PC-9 (cell line): ENCODE measurements at places on chromosomes 16 and 17. TPM values are rescaled to one million over a fixed set of nuclear protein-coding genes. Genes with fewer than 3 reads are reported as not detected.
A peak's percentile ranks its signal among the peaks of the same experiment; 100 is the strongest.

The ITGAL gene
- total RNA-seq = 0.50 TPM in 1 of 2 replicates, not detected in the other

The SDR42E1 gene
- total RNA-seq = 10.5 and 11.6 TPM in 2 replicates

GRCh38 chr16:59573528-59574271 lies 839.6 kb upstream of the GOT2 start:
- H3K4me3 ChIP-seq = no peak overlapping the region
- H3K27ac ChIP-seq = no peak overlapping the region
- no peaks in the 10 kb centered on the region for H3K27me3 ChIP-seq
- no peaks in the 10 kb centered on the region for H3K36me3 ChIP-seq

- H3K4me3 ChIP-seq = no peak overlapping the region
- no peaks in the 10 kb centered on the region for H3K27me3 ChIP-seq
- H3K27ac ChIP-seq = no peak overlapping the region
- no peaks in the 10 kb centered on the region for H3K4me1 ChIP-seq
- no peaks in the 10 kb centered on the region for H3K36me3 ChIP-seq
Measured at GRCh38 chr17:80751946-80752581, 207.4 kb downstream of the RPTOR start.

GRCh38 chr17:81030741-81031565 lies 4.0 kb upstream of the BAIAP2 start:
- DNase-seq = no peak
- no peak overlapping the region for H3K27ac ChIP-seq
- no peak overlapping the region for H3K4me3 ChIP-seq
- no peaks in the 10 kb centered on the region for H3K36me3 ChIP-seq

- no peaks in the 10 kb centered on the region; the same call in 1 of the 2 replicates for H3K4me1 ChIP-seq
- H3K27ac ChIP-seq = no peak overlapping the region
- H3K4me3 ChIP-seq = no peak overlapping the region
- no peaks in the 10 kb centered on the region for H3K27me3 ChIP-seq
Measured at GRCh38 chr17:35866341-35866950, 2.2 kb downstream of the HEATR9 start.

- no peak overlapping the region for H3K4me3 ChIP-seq
- H3K27ac ChIP-seq = no peak overlapping the region
- no peaks in the 10 kb centered on the region for H3K36me3 ChIP-seq
- no peaks in the 10 kb centered on the region for H3K27me3 ChIP-seq
- H3K4me1 ChIP-seq = no peaks in the 10 kb centered on the region
- no peak for DNase-seq
Measured at GRCh38 chr16:24717411-24717810, 12.0 kb upstream of the TNRC6A start.

GRCh38 chr16:20899477-20900298 lies 470 bp downstream of the DCUN1D3 start:
- no peaks in the 10 kb centered on the region for H3K27me3 ChIP-seq
- H3K4me3 ChIP-seq = peak overlapping the region; percentile 84
- H3K27ac ChIP-seq = peak overlapping the region; percentile 99
- H3K4me1 ChIP-seq = peaks cover 57% of the 10 kb centered on the region
- peak; percentile 21 for DNase-seq

GRCh38 chr17:49431743-49432142 lies 17.1 kb upstream of the PHB1 start:
- H3K4me3 ChIP-seq = no peak overlapping the region
- H3K36me3 ChIP-seq = no peaks in the 10 kb centered on the region
- no peak overlapping the region for H3K27ac ChIP-seq
- H3K27me3 ChIP-seq = peaks cover 68% of the 10 kb centered on the region
- no peaks in the 10 kb centered on the region for H3K4me1 ChIP-seq

DNA sequence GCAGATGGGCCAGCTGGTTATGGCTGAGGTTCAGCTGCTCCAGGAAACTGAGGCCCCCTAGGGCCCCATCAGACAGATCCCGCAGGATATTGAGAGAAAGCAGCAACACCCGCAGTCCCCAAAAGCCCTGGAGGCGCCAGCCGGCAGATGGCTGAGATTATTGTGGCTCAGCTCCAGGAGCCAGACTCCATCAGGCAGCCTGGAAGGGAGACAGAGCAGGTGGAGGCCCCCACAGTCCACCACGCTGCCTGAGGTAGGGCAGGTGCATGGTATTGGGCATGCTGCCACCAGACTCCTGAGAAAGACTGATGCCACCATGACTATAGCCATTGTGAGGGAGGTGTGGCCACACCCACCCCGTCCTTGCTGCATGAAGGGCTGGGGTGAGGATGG lies 9.5 kb upstream of the TMEM101 start:
- no peak for DNase-seq
- H3K27ac ChIP-seq = no peak overlapping the region
- H3K4me1 ChIP-seq = no peaks in the 10 kb centered on the region

DNA sequence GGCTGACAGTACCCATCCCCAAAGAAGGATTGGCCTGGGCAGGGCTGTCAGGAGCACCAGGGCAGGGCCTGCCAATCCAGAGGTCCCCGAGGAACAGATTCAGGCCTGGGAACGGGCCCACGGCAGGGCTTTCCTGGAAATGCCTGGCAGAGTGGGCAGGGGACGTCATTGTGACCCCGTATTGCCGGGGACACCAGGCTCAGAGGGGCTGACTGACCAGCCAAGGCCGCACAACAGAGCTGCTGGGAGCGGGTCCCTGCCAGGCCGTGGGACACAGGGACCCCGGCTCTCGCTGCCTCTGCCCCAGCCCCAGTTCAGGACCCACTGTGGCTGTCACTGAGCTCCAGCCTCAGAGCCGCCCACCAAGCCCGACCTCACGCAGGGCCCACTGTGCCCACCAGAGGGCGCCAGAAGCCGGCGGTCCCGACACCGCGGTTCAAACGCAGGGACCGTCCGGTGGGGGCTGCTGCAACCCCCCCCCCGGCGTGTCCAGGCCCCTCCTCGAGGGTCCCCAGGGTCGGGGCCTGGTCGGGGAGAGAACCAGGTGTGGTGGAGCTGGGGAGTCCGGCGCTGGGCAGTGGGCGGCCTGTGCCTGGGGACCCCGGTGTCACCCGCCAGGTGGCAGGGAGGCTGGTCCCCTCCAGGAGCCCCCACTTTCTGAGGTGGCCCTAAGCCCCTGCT lies 15.2 kb upstream of the SSTR5 start:
- H3K4me3 ChIP-seq = no peak overlapping the region
- no peak for DNase-seq
- H3K36me3 ChIP-seq = no peaks in the 10 kb centered on the region
- H3K27ac ChIP-seq = no peak overlapping the region
- no peaks in the 10 kb centered on the region for H3K4me1 ChIP-seq

- no peaks in the 10 kb centered on the region for H3K4me1 ChIP-seq
- no peak overlapping the region for H3K27ac ChIP-seq
- H3K4me3 ChIP-seq = no peak overlapping the region
- DNase-seq = no peak
Measured at GRCh38 chr17:64544742-64545141, 38.0 kb downstream of the CEP95 start.

DNA sequence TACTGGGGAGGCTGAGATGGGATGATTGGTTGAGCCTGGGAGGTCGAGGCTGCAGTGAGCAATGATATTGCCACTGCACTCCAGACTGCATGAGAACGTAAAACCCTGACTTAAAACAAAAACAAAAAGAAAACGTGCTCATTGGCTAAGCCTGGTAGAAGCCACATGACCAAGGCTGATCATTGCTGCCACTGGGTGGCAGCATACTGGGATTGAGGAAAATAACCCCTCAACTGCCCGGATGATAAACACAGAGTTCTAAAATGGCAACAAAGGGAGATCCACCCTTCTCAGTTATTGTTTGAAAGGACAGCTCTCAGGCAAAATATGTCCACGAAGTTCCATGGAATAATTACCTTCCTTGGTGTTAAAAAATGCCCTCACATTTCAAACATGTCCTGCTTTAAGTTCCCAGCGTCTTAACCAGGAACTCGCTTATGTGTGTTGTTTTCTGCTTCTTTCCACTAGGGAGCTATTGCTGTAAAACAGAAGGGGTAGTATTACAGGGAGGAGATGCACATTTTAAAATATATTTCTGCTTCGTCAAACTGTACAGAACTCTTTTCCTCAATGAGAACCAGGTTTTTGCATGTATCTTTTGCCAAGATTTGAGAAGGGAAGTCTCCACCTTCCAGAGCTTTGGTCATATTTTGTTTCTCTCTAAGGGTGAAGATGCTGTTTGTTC lies 675.3 kb downstream of the MAF start:
- DNase-seq = no peak
- no peak overlapping the region for H3K4me3 ChIP-seq
- H3K4me1 ChIP-seq = no peaks in the 10 kb centered on the region

DNA sequence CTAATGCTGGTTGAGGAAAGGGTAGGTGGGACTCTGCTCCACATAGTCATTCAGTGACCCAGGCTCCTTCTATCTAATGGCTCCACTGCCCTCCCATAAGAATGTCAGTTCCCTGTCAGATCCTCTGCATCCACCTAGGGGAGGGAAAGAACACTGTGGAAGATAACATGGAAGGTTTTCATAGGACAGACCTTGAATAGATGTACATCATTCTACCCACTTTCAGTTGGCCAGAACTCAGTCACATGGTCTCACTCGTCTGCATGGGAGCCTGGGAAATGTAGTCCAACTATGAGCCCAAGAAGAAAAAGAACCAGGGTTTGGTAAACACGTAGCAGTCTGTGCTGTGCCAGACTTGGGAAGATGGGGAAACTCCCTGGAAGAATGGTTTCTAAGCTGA lies 27.1 kb upstream of the SCNN1B start:
- no peak overlapping the region for H3K4me3 ChIP-seq
- H3K27me3 ChIP-seq = no peaks in the 10 kb centered on the region
- no peak for DNase-seq
- no peaks in the 10 kb centered on the region for H3K36me3 ChIP-seq
- peaks cover 15% of the 10 kb centered on the region for H3K4me1 ChIP-seq
- H3K27ac ChIP-seq = no peak overlapping the region

- H3K27me3 ChIP-seq = no peaks in the 10 kb centered on the region
- no peaks in the 10 kb centered on the region for H3K36me3 ChIP-seq
- H3K4me3 ChIP-seq = no peak overlapping the region
- no peak overlapping the region for H3K27ac ChIP-seq
- no peak for DNase-seq
Measured at GRCh38 chr17:62666801-62667591, 39.5 kb downstream of the MRC2 start.

- no peak overlapping the region for H3K4me3 ChIP-seq
- H3K27ac ChIP-seq = no peak overlapping the region
- H3K4me1 ChIP-seq = no peaks in the 10 kb centered on the region
- H3K36me3 ChIP-seq = no peaks in the 10 kb centered on the region
- H3K27me3 ChIP-seq = no peaks in the 10 kb centered on the region
- DNase-seq = no peak
Measured at GRCh38 chr16:85428899-85429775, 184.0 kb upstream of the GSE1 start.

DNA sequence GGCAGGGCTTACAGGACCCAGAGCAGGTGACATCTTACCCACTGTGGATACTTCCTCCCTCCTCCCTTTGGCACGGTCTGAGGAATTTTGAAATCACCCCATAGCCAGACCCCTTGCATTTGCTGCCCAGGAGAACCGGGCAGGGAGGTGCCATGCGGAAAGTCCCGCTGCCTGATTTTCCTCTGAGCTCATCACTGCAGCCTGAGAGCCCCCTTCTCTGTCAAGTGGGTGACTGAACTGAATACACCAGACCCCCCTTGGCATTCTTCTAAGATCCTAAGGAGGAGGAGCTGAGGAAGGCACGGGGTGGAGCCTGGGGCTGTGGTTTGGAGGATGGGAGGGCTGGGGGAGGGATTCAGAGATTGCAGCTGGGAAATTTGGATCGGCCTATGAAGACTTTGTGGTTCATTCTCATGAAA lies 173.4 kb downstream of the RAB11FIP4 start:
- no peak overlapping the region for H3K4me3 ChIP-seq
- H3K4me1 ChIP-seq = peaks cover 60% of the 10 kb centered on the region
- peaks cover 14% of the 10 kb centered on the region for H3K36me3 ChIP-seq
- peak; percentile 56 for DNase-seq

DNA sequence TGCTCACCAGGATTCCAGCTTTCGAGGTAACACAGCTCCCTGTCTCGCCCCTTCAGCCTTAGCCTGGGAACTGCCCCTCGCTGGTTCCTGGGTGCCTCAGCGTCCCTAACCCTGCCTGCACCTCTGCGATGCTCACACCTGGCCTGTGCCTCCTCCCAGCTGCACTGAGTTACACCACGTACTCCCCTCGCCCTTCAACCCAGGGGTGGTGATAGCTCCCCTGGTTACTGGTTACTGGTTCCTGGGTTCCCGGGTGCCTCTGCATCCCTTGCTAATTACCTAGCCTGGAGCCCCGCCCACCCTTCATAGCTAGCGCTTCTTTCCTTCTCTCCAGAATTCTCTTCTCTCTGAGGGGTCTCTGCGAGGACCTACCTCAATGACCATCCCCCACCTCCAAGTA lies 65.3 kb upstream of the PLCG2 start:
- no peaks in the 10 kb centered on the region for H3K36me3 ChIP-seq
- H3K27ac ChIP-seq = no peak overlapping the region
- no peaks in the 10 kb centered on the region for H3K27me3 ChIP-seq
- no peak for DNase-seq

DNA sequence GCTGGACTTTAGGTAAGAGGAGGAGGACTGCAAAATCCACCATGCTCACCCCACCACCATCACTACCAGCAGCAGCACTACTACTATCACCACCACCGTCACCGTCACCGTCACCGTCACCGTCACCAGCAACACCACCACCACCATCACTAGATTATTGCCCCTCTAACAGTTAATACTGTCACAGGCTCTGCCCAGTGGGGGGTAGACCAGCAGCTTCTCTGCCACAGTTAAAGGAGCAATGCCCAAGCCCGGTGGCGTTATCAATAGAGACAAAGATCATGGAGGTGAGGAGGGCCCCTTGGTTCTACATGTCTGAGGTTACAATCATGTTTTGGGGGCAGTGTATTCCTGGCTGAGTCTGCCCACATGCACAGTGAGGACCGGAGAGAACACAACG lies 184.4 kb upstream of the DYNLRB2 start:
- no peak overlapping the region for H3K27ac ChIP-seq
- H3K4me1 ChIP-seq = no peaks in the 10 kb centered on the region

- no peak overlapping the region for H3K4me3 ChIP-seq
- DNase-seq = peak; percentile 16
- H3K36me3 ChIP-seq = no peaks in the 10 kb centered on the region
- H3K27me3 ChIP-seq = no peaks in the 10 kb centered on the region
Measured at GRCh38 chr17:50842506-50843149, 7.2 kb downstream of the WFIKKN2 start.

DNA sequence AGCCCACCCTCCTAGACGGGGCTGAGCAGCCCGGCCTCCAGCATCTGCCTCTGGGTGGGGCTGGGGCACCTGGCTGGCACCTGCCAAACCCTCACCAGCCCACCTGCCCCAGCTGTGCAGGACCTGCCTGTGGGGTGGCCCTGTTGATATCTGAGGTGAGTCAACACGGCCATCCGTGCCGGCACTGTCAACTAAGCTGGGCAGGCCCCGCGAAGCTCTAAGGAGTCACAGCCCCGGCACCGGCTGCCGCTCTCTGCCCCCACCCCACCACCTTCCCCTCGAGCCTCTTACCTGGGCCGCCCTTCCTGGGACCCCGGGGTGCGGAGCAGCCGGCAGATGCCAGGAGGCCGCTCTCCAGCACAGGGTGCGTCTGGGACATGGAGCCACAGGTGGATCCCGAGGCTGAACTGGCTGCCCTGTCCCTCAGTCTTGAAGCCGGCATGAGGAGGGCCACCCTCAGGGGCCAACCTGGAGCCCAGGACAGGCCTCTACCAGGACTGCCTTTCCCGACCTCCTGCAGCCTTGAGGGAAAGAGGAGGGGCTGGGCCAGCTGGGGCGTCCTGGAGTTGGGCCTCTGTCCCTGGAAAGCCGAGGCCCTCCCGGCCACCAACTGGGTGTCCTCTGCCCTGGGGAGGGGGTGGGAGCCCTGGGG lies 515 bp downstream of the CBFA2T3 start:
- no peak overlapping the region for H3K27ac ChIP-seq
- H3K4me1 ChIP-seq = no peaks in the 10 kb centered on the region
- no peaks in the 10 kb centered on the region for H3K36me3 ChIP-seq
- DNase-seq = no peak
- H3K4me3 ChIP-seq = no peak overlapping the region
